ENCODE measurements at places on chromosomes 2 and 18.

- DNase-seq: no peak
Observed at GRCh38 chr2:113851640-113852039, 38.2 kb upstream of the ACTR3 start.

DNA sequence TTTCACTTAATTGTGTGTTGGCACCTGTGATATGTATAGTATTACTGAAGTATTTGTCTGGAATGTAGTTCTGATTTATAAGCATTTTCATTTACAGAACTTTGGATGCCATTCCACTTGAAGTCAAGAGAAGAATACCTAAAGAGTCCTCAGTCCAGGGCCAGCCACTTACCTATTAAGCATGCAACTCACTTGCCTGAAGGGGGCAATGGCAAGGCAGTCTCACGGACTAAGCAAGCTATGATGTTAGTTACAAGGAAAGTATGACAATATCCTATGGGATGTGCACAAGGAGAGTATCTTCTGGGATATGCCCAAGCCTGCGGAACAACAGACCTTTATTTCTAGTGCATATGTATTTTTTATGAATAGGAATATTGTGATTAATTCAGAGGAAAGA, 369.4 kb upstream of the GCFC2 start:
- no peak for DNase-seq

DNA sequence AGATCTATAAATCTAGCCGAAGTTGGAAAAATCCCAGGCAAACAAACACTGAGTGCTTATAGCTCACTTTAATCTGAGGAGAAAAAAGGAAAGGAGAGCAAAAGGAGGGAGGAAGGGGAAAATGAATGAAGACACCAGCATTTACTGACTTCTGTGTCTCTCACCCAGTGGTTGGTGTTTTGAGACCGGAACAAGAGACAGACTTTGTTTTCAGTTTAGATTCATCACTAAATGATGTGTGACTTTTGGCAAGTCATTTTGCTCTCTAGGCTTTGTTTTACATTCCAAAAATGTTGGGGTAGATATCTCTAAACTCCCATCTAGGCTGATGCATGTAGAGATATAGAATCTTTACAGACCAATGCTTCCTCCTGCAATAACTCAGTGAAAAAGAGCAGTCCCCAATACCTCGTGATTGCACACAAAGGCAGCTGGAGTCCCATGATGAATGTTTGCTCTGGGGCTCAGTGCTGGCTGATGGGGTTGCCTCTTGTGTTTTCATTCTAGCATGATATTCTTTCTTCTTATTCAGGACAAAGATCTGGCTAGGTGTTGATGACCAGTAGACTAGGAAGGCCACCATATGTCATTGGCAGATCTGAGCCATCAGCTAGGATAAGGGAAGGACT, 51.4 kb downstream of the TRIB2 start:
- DNase-seq: no peak

- DNase-seq: no peak
Observed at GRCh38 chr2:6640621-6641015, 225.1 kb downstream of the CMPK2 start.

DNA sequence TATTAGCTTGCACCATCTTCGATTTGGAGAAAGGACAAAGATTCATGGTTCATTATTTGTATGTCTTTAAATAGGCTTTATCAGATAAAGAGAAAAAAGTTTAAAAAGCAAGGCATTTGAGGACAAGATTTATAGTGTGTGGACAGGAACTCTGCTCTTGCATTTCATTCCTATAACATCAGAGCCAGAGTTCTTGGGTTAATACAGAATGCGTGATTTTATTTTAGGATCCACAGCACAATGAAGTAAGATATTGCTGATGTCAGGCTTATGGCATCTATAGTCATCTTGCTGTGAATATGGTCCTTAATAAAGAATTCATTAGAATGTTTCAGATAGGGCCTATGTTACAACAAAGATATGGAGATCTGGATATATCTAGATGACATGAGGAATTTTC, 19.7 kb downstream of the RASGRP3 start:
- DNase-seq: no peak

DNA sequence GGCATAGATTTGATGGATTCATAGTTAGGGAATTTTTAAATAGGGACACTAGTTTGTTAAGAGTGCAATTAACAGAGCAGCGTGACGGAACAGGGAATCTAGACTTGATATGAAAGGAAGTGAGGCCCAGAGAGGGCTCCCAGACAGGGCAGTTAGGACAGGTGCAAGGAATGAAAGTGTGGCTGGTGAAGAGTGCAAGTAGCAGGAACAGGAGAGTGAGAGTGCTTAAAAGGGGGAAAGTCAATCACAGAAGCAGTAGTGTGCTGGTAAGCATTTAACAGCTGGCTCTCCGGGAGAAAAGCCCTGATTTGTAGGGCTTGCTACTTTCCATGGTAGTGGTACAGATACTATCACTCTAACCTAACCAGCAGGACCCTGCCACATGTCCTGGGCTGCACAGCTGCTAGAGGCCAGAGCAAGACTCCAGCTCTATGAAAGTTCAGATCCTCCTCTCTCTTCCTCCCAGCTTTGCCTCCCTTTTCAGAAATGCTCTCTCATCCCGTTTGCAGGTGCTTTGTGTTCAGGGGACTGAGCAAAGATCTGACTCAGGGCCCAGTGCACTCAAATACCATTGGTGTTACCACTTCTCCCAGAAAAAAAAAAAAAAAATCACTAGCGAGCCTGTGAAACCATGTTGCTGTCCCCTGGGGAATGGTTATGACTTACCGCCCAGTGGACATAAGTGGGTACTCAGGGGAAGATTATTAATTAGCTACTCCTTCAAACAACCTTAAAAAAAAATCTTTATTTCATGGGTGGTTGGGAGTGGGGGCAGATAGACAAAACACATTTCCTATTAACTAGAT, 18.1 kb upstream of the GCFC2 start:
- DNase-seq: no peak

DNA sequence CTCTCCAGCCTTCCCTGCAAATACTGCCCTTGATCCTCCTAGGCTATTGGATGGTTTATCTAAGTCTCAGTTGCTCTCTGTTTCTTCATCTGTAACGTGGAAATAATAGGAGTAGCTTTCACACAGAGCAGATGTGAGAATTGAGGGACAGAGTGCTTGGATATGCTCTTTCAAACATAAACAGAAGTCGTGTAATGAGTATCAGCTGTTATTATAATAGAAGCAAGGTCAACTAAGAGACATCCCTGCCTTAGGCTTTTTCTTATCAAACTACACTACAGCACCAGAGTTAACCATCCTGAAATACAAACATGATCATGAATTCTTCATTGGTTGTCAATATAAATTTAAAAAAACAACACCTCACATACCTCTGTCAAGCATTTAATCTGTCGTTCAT, 138.2 kb downstream of the DOK6 start:
- DNase-seq: no peak

GRCh38 chr2:86221066-86221684, 21.9 kb downstream of the MRPL35 start:
- peak; percentile 73 for DNase-seq

- peak; percentile 49 for DNase-seq
Observed at GRCh38 chr2:96934831-96935540, 51.4 kb downstream of the FAM178B start.

DNA sequence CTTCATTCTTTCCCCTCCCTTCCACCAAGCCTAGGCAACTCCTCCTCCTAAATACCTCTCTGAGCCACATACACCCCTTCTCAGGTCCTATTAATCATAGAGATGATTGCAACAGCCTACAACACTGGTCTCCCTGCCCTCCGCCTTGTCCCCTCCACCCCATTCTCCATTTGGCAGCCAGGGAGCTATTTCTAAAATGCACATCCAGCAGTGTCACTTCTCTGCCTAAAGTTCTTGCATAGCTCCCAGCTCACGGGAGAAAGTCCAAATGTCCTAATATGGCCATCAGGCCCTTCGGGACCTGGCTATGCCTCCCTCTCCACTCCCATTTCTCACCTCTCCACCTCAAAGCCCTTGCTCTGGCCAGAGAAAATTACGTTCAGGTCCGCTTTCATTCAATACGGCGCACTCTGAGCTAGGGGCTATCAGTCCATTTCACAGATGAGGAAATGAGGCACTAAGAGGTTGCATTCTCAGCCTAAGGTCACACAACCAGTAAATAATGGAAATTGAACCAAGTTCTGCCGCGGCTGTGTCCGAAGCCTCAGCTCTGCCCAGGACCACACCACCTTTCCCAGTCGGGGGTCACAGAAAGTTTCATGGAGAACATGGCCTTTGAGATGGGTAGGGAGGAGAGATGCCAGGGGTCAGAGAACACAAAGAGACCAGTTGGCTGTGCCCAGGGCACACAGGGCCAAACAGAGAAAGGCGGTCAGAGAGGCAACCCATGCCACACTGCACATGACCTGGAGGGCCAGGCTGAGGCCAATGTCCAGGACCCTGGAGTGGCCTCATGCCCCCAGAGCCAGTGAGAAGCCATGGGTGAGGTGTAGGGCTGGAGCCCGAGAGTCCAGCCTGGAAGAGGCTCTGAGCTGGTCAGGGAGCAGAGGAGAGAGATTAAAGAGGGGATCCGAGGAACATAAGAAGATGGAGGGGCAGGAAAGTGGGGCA, 72.8 kb downstream of the TNS1 start:
- no peak for DNase-seq

GRCh38 chr2:224556381-224556780, 28.8 kb downstream of the CUL3 start:
- no peak for DNase-seq

DNA sequence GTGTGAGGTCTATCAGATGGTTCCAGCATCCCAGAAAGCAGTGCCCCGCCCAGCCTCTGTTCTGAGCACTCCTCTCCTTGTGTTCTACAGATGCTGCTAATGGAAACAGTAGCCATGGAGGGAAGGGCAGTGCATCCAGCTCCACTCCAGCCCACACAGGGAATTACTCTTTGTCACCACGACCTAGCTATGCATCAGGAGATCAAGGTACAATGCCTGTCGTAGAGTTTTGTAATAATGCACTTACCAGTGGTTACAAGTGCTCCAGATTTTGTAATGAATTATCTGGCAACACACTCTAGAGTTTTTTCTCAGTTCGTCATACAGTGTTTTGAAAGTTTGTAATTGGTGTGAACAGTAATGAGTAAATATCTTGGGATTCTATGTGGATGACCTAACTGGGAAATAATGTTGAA, 161.1 kb downstream of the ESCO1 start:
- DNase-seq: no peak

DNA sequence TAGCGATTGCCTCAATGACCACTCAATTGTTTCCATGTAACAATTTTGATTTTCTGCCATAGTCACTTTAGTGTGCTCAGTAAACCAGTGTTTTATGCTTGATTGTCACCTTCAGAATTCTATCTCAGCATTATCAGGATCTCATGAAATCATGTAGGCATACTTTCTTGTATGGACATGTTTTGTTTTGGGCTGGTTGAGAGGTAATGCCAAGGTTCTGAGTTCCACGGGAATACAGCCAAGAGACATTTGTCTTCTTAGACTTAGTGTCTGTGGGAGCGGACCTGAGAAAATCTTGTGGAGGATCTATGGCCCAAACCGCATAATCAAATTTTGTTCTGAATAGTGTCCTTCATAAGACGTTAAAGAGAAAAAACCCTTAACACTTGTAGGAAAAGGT, 10.2 kb downstream of the MSTN start:
- DNase-seq: no peak

DNA sequence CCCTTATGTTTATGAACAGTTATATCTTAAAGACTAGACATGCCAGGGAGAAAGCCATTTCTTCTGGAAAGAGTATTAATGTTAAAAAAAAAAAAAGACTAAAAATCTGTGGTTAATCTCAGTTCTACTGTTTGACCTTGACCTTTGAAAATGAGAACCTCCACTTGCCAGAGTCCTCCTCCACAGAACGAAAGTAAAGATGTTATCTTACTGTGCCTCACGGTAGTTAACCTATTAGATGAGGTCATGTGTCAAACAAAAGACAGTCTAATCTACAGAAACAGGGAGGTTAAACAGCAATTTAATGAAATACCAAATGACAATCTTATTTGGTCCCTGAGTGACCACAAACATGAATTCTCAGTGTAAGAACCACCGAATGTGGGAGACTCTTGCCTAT, 51.2 kb downstream of the SLC14A2 start:
- DNase-seq: peak; percentile 45

- DNase-seq: no peak
Observed at GRCh38 chr2:42353792-42354429, 7.1 kb downstream of the COX7A2L start.

GRCh38 chr2:127134833-127135830, 28.2 kb upstream of the BIN1 start:
- DNase-seq: no peak

DNA sequence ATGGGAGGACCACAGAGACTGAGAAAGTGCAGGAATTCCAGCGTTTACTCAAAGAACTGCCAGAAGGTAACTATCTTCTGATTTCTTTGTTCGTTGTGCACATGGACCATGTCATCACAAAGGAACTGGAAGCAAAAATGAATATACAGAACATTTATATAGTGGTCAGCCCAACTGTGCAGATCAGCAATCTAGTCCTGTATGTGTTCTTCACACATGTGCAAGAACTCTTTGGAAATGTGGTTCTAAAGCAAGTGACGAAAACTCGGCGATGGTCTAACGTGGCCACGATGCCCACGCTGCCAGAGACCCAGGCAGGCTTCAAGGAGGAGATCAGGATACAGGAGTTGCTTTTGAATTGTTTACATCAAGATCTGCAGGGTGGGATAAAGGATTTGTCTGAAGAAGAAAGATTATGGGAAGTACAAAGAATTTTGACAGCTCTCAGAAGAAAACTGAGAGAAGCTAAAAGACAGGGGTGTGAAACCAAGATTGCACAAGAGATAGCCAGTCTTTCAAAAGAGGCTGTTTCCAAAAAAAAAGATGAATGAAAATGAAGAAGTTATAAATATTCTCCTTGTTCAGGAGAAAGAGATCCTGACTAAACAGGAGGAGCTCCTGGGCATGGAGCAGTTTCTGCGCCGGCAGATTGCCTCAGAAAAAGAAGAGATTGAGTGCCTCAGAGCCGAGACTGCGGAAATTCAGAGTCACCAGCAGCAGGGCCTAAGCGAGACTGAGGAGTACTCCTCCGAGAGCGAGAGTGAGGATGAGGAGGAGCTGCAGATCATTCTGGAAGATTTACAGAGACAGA, 8.3 kb upstream of the CHST10 start:
- no peak for DNase-seq

GRCh38 chr2:16013359-16013911, 73.1 kb downstream of the MYCN start:
- DNase-seq: no peak

GRCh38 chr2:108986916-108987510, 2.0 kb downstream of the EDAR start:
- DNase-seq: no peak

DNA sequence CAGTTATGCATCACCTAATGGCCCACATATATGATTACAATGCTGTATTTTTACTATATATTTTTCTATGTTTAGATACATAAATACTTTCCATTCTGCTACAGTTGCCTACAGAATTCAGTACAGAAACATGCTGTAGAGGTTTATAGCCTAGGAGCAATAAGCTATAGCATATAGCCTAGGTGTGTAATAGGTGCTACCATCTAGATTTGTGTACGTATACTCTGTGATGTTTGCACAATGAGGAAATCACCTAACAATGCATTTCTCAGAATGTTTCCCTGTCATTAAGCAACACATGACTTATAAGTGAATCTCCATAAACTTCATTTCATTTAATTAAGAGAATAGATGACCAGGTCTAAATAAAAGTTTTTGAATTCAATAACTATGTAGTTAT, 43.5 kb downstream of the SLC38A11 start:
- DNase-seq: no peak

GRCh38 chr18:48486754-48487153, 52.1 kb upstream of the CTIF start:
- DNase-seq: no peak

GRCh38 chr2:234032279-234032856, 18.1 kb upstream of the SPP2 start:
- peak; percentile 87 for DNase-seq

- DNase-seq: no peak
Observed at GRCh38 chr2:215571689-215572088, 135.8 kb upstream of the FN1 start.

GRCh38 chr2:130355172-130355577, 681 bp upstream of the PTPN18 start:
- peak; percentile 34 for DNase-seq

Measured in activated CD8-positive, alpha-beta memory T cell treated with anti-CD3 and anti-CD28 coated beads, Interleukin-2, amount 10 ng/mL, durations not matched to agents 7 days and 5 days (primary cell).